Naive B cell (primary cell): ENCODE measurements at places on chromosomes 7 and 10. TPM values are rescaled to one million over a fixed set of nuclear protein-coding genes. Genes with fewer than 3 reads are reported as not detected.
A peak's percentile ranks its signal among the peaks of the same experiment; 100 is the strongest.

The DRGX gene
- not detected for polyA plus RNA-seq

DNA sequence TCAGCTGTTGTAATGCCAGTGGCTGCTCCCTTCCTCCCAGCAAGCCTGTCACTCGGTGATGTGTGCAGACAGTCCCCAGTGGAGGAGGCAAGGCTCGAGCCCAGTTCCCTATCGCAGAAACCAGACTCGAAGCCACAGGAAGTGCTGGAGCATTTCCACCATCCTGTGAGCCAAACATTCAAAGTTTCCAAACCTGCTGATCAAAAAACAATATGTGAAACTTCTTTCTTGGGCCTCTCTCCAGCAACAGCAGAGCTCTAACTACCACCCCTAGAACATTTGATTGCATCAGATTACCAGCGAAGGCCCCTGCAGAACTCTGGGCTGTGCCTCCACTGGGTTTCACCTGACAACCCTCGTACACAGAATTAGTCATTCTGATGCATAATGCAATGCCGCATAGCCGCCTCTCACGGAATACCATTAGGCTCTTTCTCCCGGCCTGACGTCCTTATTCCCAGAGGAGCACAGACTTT is 94.0 kb downstream of the ELMO1 start:
- DNase-seq, result no peak
- no peaks in the 10 kb centered on the region for H3K36me3 ChIP-seq
- H3K27me3 ChIP-seq, result no peaks in the 10 kb centered on the region

DNA sequence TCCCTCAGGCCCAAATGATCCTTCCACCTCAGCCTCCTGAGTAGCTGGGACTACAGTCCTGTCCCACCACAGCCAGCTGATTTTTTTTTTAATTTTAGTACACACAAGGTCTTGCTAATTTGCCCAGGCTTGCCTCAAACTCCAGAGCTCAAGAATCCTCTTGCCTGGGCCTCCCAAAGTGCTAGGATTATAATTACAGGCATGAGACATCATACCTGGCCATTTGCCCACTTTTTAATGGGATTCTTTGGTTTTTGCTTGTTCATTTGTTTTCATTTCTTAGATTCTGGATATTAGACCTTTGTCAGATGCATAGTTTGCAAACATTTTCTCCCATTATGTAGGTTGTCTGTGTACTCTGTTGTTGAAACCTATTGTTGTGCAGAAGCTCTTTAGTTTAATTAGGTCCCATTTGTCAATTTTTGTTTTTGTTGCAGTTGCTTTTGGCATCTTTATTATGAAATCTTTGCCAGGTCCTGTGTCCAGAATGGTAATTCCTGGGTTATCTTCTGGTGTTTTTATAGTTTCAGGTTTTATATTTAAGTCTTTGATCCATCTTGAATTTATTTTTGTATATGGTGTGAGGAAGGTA is 95.2 kb downstream of the GLCCI1 start:
- H3K4me1 ChIP-seq, result peaks cover 8% of the 10 kb centered on the region
- H3K36me3 ChIP-seq, result peaks cover 26% of the 10 kb centered on the region
- no peak overlapping the region for H3K4me3 ChIP-seq
- DNase-seq, result no peak
- H3K27me3 ChIP-seq, result no peaks in the 10 kb centered on the region

GRCh38 chr7:70285854-70286253 is 687.6 kb downstream of the AUTS2 start:
- no peaks in the 10 kb centered on the region for H3K27me3 ChIP-seq
- H3K4me3 ChIP-seq, result no peak overlapping the region
- DNase-seq, result no peak
- H3K27ac ChIP-seq, result no peak overlapping the region

The GNGT1 gene
- polyA plus RNA-seq, result not detected

- H3K4me1 ChIP-seq, result no peaks in the 10 kb centered on the region
- no peaks in the 10 kb centered on the region for H3K36me3 ChIP-seq
- no peak for DNase-seq
- H3K27ac ChIP-seq, result no peak overlapping the region
- H3K27me3 ChIP-seq, result no peaks in the 10 kb centered on the region
Measured at GRCh38 chr10:19970717-19971116, 154.5 kb downstream of the PLXDC2 start.

The CCDC172 gene
- not detected for polyA plus RNA-seq

DNA sequence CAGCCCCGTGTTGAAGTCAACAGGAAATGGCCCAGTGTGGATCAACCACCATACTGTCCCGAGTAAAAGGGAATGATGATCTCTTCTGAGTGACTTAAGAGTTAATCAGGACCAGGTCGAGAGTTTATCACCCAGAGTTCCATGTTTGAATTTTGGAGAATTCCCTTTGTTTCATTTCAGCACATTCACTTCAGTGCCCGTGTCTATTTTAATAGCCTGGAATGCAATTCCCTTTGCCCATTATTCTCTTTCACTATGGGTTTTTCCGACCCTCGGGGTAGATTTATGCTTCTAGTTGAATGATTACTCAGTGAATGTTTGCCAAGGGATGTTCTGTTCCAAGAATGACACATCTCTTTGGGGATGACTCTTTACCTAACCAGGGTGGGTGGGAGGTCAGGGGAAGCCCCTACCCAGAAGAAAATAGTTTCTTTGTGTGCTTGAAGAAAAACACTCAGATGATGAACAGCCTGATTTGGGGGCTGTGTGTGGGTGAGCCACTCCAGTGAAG is 594.9 kb downstream of the INHBA start:
- H3K4me3 ChIP-seq, result no peak overlapping the region
- DNase-seq, result no peak
- H3K4me1 ChIP-seq, result no peaks in the 10 kb centered on the region
- no peak overlapping the region for H3K27ac ChIP-seq
- no peaks in the 10 kb centered on the region for H3K27me3 ChIP-seq

DNA sequence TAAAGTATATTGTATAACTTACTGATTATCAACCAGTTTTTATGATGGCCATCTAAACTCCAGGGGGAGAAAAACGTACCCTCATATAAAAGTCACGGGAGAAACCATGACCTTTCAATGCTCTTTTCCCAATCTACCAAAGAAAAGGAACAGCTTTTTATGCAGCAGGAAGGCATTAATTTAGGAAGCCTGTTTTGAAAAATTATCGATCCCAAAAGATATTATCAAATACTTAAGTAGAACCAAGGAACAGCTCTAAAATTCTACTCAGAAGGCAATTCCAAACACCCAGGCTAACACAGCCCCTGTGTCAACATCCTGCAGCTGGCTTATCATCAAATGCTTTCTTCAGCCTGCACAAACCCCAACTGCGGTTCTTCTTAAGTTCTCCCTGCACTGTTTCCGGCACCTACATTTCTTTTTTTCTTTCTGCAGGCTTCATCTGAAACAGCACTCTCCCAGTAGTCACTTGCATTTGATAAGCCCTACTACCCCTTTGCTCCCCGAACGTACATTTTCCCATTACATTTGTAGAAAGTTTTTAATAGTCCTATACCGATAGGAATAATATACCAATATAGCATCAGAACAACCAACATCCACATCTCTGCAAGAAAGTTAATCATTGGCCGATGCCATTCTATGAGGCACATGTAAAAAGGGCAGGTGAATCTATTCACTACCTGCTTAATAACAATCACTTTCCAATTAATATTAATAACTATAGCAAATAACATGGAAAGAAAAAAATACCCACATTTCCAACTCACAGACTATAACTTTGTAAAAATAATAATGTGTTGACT is 47.9 kb downstream of the PIP4K2A start:
- peak; percentile 20 for DNase-seq
- H3K27me3 ChIP-seq, result no peaks in the 10 kb centered on the region
- peak overlapping the region; percentile 67 for H3K4me3 ChIP-seq
- H3K27ac ChIP-seq, result peak overlapping the region; percentile 5
- H3K36me3 ChIP-seq, result no peaks in the 10 kb centered on the region

DNA sequence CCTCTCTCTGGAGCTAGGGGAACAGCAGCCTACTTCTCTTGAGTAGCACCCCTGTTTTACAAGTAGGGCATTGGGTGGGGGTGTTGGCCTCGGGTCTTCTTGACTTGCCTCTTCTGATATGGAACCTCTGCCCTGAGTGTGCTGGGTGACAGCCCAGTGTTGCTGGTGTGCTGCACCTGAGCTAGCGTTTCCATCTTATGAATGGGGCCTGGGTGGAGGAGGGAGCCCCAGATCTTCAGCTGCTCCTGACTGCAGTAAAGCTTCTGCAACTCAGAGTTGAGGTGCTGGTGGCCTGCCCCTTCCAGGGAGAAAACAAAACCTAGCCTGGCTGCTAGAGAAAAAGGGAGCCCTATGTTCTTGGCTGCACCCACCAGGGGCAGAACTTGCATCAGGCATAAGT is 202.5 kb upstream of the SHH start:
- DNase-seq, result no peak
- H3K27ac ChIP-seq, result no peak overlapping the region
- H3K36me3 ChIP-seq, result no peaks in the 10 kb centered on the region
- H3K4me3 ChIP-seq, result no peak overlapping the region
- H3K4me1 ChIP-seq, result no peaks in the 10 kb centered on the region

DNA sequence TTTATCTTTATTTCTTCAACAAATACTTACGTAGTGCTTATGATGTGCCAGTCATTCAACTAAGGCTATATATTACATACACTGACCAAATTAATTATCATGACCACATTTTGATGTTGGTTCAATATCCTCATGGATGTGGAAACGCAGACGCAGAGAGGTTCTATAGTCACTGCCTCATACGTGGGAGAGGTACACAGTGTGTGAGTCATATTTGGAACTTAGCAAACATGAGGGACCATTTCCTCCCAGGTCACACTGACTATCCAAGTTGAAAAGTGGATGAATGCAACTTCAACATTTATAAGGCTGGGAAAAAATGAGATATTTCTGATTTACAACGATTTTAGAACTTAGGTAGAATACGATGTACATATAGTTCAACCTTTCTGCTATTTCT is 113.6 kb downstream of the PRLHR start:
- no peak for DNase-seq
- peaks cover 8% of the 10 kb centered on the region for H3K36me3 ChIP-seq
- no peaks in the 10 kb centered on the region for H3K4me1 ChIP-seq
- no peak overlapping the region for H3K4me3 ChIP-seq

The ACTL6B gene
- not detected for polyA plus RNA-seq

DNA sequence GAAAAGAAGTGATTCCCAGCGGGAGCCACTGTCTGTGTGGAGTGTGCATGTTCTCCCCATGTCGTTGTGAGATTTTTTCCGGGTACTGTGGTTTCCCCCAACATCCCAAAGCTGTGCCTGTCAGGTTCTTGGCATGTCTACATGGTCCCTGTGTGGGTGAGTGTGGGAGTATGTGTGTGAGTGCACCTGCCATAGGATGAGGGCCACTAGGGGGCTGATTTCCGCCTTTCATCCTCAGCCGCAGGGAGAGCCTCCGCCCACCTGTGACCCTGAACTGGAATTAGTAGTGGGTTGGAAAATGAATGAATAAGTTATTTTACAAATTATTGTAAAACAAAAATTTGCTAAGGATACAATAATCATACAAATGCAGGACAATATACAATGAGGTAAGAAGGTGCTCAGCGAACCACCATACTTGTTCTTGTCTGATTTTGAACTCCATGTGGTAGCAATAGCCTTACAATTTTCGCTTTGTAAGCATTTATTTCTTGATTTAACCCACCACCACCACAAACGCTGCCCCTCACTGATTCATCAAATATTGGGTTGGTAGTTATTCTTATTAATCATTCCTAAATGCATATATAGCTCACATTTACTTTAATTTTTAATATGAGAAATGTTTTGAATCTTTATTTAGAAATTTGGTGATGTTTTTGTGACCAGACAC is 641.2 kb upstream of the VSTM2A start:
- H3K4me1 ChIP-seq, result no peaks in the 10 kb centered on the region
- no peak overlapping the region for H3K4me3 ChIP-seq
- no peak for DNase-seq
- no peaks in the 10 kb centered on the region for H3K27me3 ChIP-seq

DNA sequence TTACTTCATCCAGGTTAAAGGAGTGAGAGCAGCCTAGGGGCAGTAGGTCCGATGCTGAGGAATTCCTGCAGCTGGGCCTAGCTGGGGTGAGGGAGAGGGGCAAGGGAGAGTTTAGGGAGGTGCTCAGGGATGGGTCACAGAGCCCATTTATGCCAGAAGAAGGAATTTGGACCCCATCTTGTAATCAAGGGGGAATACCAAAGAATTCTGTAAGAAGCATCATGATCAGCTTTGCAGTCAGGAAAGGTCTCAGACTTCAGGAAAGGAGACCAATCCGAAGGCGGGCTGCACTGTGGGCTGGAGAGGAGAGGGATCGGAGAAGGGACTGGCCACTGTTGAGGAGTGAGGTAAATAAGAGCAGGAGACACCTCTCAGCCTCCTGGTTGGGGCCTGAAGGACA is 566.6 kb upstream of the MGMT start:
- DNase-seq, result no peak
- H3K4me1 ChIP-seq, result no peaks in the 10 kb centered on the region
- H3K4me3 ChIP-seq, result no peak overlapping the region
- H3K27ac ChIP-seq, result no peak overlapping the region
- no peaks in the 10 kb centered on the region for H3K36me3 ChIP-seq

DNA sequence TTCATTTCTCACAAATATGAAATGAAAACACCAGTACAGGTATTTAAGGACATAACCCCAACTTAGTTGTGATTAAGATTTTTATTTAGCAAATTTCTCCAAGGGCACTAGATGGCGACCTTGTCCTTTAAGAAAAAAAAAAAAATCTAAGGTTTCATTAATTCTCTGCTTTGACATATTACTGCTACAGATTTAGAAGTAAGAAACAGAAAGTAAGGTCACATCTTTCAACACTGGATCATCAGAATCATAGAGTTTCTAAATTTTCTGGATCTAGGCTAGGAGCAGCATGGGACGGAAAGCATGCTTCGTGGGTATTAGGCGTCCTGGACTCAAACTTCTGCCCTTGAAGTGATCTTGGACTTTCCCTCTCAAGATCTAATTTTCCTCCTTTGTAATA is 85.5 kb upstream of the PRKG1 start:
- peaks cover 21% of the 10 kb centered on the region for H3K4me1 ChIP-seq
- no peaks in the 10 kb centered on the region for H3K36me3 ChIP-seq
- no peak for DNase-seq
- no peak overlapping the region for H3K4me3 ChIP-seq
- H3K27ac ChIP-seq, result no peak overlapping the region

- DNase-seq, result no peak
- H3K36me3 ChIP-seq, result no peaks in the 10 kb centered on the region
- no peak overlapping the region for H3K27ac ChIP-seq
- H3K27me3 ChIP-seq, result peaks cover 6% of the 10 kb centered on the region
- H3K4me1 ChIP-seq, result no peaks in the 10 kb centered on the region
- H3K4me3 ChIP-seq, result no peak overlapping the region
Measured at GRCh38 chr10:80275135-80275498, 14.3 kb downstream of the MAT1A start.

The HTR5A gene
- not detected for polyA plus RNA-seq

DNA sequence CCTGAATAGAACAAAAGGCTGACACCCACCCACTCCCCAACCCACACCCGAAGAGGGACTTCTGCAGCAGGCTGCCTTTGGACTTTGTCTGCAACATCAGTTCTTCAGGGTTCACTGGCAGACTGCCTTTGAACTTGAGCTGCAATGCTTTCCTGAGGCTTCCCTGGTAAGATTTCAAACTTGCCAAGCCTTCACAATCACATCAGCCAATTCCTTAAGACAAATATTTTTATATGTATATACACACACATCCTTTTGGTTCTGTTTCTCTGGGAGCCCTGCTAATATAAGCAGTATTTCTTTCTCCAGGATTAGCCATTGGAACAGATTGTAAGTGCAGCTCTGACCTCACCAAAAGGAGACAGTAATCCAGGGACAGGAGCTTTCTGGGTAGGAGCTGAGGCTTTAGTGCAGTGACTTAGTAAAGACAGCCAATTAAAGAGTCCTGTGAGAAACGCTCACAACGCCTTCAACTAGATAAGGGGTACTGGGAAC is 55.6 kb upstream of the KMT2E start:
- no peaks in the 10 kb centered on the region for H3K27me3 ChIP-seq
- peaks cover 58% of the 10 kb centered on the region for H3K4me1 ChIP-seq
- H3K27ac ChIP-seq, result peak overlapping the region; percentile 78
- DNase-seq, result no peak

GRCh38 chr10:47184724-47185330 is 115.2 kb upstream of the GDF10 start:
- no peak for DNase-seq
- H3K4me1 ChIP-seq, result no peaks in the 10 kb centered on the region
- no peak overlapping the region for H3K27ac ChIP-seq
